ENCODE measurements at places on chromosomes 12 and 14.

- H3K27ac ChIP-seq: no peak overlapping the region
- no peaks in the 10 kb centered on the region for H3K36me3 ChIP-seq
- H3K27me3 ChIP-seq: no peaks in the 10 kb centered on the region
- no peak for DNase-seq
Measured at GRCh38 chr12:10182354-10183049, 3.7 kb downstream of the TMEM52B start.

- H3K27ac ChIP-seq: no peak overlapping the region
- H3K27me3 ChIP-seq: no peaks in the 10 kb centered on the region
- H3K36me3 ChIP-seq: no peaks in the 10 kb centered on the region
- H3K4me3 ChIP-seq: no peak overlapping the region
- no peak for DNase-seq
- H3K4me1 ChIP-seq: no peaks in the 10 kb centered on the region
Measured at GRCh38 chr14:105519946-105520698, 6.3 kb upstream of the TMEM121 start.

- H3K4me3 ChIP-seq: no peak overlapping the region
- peaks cover 4% of the 10 kb centered on the region for H3K27me3 ChIP-seq
- no peak overlapping the region for H3K27ac ChIP-seq
- peaks cover 4% of the 10 kb centered on the region for H3K4me1 ChIP-seq
- DNase-seq: no peak
- H3K36me3 ChIP-seq: no peaks in the 10 kb centered on the region
Measured at GRCh38 chr12:6061660-6062059, 62.8 kb downstream of the VWF start.

GRCh38 chr14:53526200-53526599, 373.1 kb upstream of the DDHD1 start:
- H3K4me3 ChIP-seq: no peak overlapping the region
- no peak overlapping the region for H3K27ac ChIP-seq
- no peaks in the 10 kb centered on the region for H3K36me3 ChIP-seq
- H3K4me1 ChIP-seq: no peaks in the 10 kb centered on the region

GRCh38 chr12:34599530-34600513, 577.5 kb downstream of the ALG10 start:
- H3K27me3 ChIP-seq: no peaks in the 10 kb centered on the region
- no peaks in the 10 kb centered on the region for H3K36me3 ChIP-seq
- no peak overlapping the region for H3K27ac ChIP-seq

DNA sequence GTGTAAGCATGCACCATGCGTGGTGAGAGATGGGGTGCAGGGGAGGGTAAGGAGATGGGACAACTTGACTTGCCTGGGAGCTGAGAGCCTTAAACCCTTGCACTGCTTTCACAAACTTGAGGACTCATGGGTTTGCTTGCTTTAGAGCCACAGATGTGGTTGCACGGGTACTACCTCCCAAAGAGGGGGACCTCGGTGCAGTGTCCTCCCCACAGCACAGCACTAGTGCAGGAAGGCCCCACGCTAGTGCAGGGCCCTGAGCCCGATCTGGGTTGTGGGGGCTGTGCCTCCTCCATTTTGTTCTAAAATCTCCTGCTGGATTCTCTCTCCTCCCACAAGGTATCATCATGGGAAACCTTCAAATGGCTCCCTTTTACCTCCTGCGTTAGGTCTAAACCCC, 11.2 kb downstream of the KRT72 start:
- no peaks in the 10 kb centered on the region for H3K36me3 ChIP-seq
- H3K27me3 ChIP-seq: no peaks in the 10 kb centered on the region
- no peak overlapping the region for H3K4me3 ChIP-seq
- no peak overlapping the region for H3K27ac ChIP-seq

DNA sequence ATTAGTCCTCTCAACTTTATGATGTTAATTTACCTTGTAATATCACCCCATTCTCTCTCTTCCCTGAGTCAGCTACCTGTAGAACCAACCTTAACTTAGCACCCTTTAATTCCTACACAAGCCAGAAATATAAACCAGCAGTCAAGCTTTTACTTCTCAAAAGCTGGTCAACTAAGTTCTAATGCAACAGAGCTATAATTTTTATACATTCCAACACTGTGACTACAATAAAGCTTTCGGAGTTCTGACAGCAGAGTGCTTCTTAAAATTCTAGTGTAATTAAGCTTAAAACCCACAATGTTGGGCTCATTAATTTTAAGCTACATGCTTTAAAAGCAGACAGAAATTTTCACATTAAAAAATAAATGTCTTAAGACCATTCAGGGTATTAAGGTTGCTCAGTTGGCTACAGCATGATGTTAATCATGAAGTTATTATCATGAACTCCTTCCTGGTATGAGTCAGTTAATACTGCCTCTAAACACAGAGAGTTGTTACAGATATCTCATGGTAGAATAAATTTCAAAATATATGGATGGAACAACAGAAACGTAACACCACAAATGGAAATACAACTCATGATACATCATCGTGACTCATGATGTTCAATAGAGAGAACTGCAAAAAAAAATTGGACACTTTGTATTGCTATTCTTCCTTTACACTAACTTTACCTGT, 126.7 kb downstream of the EPS8 start:
- no peak overlapping the region for H3K27ac ChIP-seq
- no peaks in the 10 kb centered on the region for H3K4me1 ChIP-seq
- no peak overlapping the region for H3K4me3 ChIP-seq

DNA sequence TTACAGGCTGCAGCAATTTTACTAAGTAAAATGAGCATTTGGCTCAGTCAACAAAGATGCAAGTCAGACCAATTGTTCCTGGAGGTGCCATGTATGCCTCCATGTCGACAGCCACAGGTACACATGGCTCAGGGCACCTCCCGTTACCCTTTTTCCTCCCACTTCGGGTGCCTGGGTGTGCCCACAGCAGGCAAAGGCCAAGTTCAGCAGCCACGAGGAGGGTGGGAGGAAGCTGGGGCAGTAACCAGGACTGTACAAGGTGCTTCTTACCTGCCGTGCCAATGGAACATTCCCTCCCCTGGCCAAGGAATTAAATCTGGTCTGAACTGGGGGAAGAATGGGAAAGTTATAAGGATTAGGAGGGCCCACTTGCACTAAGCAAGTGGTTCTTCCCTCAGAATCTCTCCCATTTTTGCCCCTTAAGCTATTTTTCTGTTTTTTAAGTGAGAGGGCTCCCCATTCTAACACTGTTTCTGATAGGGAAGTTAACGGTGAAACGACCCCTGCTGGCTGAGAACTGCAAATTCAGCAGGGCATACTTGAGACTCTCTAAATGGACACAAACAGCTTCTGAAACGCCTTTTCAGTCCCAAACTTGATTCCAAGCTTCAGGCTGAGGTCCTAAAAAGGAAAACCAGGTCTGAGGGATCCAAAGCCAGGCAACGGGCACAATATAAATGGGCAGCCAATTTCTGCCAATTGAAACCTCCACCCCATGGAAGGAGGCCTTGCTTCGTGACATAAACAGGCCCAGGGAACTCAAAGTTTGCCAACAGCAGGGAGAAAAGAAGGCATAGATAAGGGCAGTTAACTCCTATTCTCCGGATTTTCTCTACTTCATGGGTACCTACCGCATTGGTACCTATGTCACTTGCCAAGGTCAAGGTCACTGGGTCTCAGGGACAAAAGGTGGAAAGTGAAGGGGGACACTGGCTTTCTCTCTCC, 24.8 kb downstream of the CLECL1 start:
- no peaks in the 10 kb centered on the region for H3K27me3 ChIP-seq
- DNase-seq: peak; percentile 49
- H3K36me3 ChIP-seq: no peaks in the 10 kb centered on the region

DNA sequence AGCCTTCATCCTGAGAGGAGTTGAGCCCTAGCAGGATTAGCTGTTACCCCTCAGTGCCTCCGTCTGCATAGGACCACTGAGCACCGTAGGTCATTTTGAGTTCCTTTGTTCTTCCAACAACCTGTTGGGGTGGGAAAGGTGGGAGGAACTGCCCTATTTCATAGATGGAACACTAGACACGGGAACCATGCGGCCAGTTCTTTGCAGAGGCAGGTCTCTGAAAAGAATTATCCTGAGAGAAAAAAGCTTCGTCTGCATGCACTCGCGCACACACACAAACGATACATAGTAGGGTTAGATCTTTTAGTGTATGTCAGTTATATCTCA, 28.5 kb downstream of the TRAFD1 start:
- H3K36me3 ChIP-seq: peaks cover 53% of the 10 kb centered on the region
- peaks cover 7% of the 10 kb centered on the region for H3K4me1 ChIP-seq
- no peaks in the 10 kb centered on the region for H3K27me3 ChIP-seq

DNA sequence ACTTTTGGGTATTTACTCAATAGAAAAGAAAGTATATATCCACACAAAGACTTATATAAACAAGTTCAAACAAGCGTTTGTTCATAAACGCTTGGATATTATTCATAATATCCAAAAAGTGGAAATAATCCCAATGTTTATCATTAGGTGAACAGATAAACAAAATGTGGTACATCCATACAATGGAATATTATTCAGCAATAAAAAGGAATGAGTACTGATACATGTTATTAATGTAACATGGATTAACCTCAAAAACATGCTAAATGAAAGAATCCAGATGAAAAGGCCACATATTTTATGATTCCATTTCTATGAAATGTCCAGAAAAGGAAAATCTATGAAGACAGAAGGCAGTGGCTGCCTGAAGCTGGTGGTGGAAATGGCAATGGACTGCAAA, 16.8 kb upstream of the MYH7 start:
- no peak overlapping the region for H3K4me3 ChIP-seq
- no peaks in the 10 kb centered on the region for H3K4me1 ChIP-seq
- no peak overlapping the region for H3K27ac ChIP-seq
- H3K27me3 ChIP-seq: peaks cover 6% of the 10 kb centered on the region

DNA sequence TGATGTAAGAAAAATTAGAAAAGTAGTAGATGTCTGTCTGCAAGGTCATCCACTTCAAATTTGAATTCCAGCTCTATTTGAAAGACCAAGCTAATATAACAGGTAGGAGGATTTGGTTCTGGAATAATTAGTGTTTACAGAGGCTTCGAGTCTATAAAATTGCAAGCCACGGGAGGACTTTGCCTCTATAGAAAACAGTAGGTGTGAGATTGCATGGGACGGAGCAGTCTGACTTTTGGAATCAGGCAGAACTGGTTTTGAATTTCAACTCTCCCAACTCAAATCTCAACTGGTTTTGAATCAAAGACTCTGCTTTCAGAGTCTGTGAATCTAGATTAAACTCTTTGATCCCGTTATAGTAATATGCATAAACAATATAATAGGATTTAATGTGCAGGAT, 82.4 kb downstream of the PIK3C2G start:
- H3K4me3 ChIP-seq: no peak overlapping the region
- no peak overlapping the region for H3K27ac ChIP-seq
- no peaks in the 10 kb centered on the region for H3K4me1 ChIP-seq
- DNase-seq: no peak
- no peaks in the 10 kb centered on the region for H3K27me3 ChIP-seq

DNA sequence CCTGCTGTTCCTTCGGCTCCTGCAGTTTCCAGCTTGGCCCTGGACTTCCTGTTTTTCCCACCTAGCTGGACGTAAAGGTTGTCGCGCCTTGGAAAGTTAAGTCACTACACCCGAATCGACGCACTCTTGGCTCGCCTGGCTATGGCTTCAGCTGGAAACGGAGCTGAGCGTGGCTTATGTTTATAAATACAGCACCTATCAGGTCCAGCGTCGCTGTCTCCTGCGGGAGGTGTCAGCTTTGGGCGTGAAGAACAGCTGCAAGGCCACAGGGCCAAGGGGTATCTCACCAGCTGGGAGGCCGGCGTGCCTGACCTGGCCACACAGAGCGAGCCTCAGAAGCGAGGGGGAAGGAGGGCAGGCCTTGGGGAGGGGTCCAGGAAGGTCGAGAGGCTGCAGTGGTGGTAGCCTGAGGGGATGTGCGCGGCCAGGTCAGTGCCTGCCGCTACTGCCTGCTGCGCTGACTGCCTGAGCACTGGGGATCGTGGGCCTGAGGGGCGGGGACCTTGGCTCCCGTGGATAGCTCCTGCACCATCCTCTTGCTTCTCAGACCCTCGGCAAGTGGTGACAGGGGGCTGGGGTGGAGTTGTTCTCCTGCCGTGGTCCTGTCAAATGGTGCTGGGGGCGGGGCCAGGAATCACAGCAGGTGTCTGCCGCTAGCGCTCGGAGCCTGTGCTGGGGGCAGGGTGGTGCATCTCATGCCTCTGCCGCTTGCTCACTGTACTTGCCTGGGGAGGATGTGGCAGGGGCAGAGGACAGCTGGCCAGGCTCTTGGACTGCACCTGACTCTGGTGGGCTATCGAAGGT, 12.5 kb downstream of the PACS2 start:
- H3K4me3 ChIP-seq: no peak overlapping the region
- no peak for DNase-seq
- no peaks in the 10 kb centered on the region for H3K36me3 ChIP-seq
- H3K27me3 ChIP-seq: no peaks in the 10 kb centered on the region

DNA sequence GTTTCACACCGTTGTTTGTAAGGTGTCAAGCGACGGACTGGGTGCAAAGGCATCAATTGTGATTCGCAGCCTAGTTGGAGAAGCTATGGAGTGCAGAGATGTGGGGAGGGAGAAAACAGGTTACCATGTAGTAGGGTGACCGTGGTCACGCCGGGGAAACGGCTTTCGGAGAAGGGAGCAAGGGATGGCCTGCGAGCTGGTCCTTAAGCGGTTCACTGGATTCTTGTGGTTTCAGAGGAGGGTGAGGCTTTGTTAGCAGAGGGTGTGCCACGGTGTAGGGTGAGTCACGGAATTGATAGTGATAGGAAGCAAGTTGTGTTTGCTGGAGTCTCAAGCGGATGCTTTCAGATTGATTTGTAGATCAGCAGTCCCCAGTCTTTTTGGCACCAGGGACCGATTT, 2.3 kb downstream of the PIWIL1 start:
- no peak for DNase-seq
- H3K27ac ChIP-seq: no peak overlapping the region
- H3K4me1 ChIP-seq: no peaks in the 10 kb centered on the region
- H3K36me3 ChIP-seq: no peaks in the 10 kb centered on the region

DNA sequence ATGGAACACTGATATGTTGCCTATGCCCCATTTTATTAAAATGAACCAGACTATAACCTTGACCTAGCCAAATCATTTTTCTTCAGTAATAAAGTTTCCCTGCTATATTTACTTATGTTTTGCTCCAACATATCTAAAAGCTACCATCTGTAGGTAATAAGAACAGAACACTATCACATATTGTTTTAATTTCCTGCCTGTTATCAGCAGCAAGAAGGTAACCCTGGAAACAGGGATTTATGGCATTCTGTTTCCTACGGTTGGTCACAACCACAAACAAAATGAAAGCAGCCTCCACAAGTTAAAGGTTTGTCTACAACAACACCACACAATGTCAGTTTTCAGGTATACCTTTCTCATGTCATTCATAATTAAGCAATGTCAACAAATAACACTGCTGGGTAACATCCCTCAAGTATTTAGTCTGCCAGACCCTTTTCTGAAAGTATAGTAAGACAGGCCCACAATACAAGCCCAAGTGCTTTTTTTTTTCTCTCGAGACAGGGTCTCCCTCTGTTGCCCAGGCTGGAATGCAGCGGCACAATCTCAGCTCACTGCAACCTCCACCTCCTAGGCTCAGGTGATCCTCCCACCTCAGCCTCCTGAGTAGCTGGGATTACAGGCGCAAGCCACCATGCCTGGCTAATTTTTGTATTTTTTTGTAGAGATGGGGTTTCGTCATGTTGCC, 25.5 kb downstream of the GCH1 start:
- peaks cover 4% of the 10 kb centered on the region for H3K4me1 ChIP-seq
- no peak overlapping the region for H3K4me3 ChIP-seq
- H3K27me3 ChIP-seq: no peaks in the 10 kb centered on the region
- no peak overlapping the region for H3K27ac ChIP-seq
- DNase-seq: no peak
- no peaks in the 10 kb centered on the region for H3K36me3 ChIP-seq

Data from effector memory CD4-positive, alpha-beta T cell (primary cell).